ENCODE measurements at places on chromosomes 6 and 20. TPM values are rescaled to one million over a fixed set of nuclear protein-coding genes. Genes with fewer than 3 reads are reported as not detected.
A peak's percentile ranks its signal among the peaks of the same experiment; 100 is the strongest.

The SRSF12 gene
- total RNA-seq: 1.1 TPM

GRCh38 chr20:56158489-56158888 lies 90.0 kb upstream of the MC3R start:
- no peak for ATAC-seq

The PCIF1 gene
- 34.3 TPM for total RNA-seq

DNA sequence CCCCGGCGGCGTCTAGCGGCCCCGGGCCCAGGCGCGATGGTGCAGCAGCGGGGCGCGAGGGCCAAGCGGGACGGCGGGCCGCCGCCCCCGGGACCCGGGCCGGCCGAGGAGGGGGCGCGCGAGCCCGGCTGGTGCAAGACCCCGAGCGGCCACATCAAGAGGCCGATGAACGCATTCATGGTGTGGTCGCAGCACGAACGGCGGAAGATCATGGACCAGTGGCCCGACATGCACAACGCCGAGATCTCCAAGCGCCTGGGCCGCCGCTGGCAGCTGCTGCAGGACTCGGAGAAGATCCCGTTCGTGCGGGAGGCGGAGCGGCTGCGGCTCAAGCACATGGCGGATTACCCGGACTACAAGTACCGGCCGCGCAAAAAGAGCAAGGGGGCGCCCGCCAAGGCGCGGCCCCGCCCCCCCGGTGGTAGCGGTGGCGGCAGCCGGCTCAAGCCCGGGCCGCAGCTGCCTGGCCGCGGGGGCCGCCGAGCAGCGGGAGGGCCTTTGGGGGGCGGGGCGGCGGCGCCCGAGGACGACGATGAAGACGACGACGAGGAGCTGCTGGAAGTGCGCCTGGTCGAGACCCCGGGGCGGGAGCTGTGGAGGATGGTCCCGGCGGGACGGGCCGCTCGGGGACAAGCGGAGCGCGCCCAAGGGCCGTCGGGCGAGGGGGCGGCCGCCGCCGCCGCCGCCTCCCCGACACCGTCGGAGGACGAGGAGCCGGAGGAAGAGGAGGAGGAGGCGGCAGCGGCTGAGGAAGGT lies 715 bp downstream of the SOX12 start:
- ATAC-seq: peak; percentile 1

- no peak for ATAC-seq
These were observed 100.7 kb downstream of the RIN2 start for GRCh38 chr20:19858466-19859371.

DNA sequence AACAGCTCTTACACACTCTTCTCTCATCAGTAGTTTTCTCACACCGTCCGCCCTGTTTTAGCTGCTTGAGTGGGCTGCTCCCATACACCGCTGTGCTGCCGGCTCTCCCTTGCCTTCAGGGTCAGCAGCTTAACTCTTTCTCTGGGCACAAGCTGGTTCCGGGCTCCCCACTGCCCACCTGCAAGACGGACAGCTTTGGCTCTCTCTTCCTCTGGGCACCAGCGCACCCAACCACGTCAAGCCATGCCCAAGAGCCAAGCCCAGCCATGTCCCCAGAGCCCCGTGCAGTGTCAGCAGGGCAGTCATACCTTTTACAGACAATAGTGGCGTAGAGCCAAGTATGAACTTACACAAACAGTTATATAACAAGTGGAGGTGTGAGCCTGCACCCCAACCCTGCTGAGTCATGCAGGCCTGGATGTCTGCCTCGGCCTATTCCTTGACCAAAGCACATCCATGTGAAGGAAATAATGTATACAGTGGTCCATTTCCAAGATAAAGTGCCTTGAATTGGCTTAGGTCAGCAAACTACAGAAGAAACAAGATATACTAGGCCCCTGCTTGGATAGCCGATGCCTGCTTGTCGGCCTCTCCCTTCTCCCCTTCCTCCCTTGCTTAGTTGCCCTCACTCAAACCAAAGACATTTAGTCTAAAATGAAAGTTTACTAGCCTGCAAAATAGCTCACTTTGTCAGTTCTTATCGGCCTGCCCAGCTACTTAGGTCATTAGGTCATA lies 89.3 kb downstream of the JPH2 start:
- ATAC-seq: no peak

The PRSS16 gene
- total RNA-seq: 2.6 TPM

The GSTA1 gene
- total RNA-seq: not detected

GRCh38 chr6:125340991-125341390 lies 39.2 kb upstream of the HDDC2 start:
- no peak for ATAC-seq

The AGER gene
- 19.3 TPM for total RNA-seq

DNA sequence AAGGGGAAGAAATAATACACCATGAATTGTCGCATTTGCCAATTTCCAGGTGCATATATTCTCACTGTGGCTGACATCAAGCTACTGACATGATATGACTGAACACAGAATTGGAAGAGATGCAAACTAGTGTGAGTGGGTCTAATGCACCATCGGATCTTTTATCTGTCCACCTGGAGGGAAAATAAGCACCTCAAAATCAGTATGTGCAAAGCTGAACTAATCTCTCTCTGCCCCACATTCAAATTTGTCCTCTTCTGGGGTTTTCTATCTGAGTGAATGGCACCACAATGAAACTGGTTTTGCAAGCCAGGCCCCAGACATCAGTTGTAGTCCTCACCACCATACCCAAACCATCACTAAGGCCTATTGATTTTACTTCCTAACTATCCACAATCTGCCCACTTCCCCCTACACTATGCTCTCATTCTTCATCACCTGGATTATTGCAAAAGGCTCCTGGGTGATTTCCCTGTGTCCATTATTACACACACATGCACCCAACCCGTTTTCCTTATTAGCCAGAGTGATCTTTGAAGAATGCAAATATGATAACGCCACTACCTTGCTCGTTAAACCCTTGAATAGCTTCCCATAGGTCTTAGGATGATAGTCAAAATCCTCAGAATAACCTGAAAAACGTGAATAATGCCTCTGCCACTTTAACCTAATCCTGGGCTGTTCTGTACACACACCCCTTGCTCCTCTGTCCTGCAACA lies 159.0 kb upstream of the GMDS start:
- ATAC-seq: peak; percentile 42

The CRYBG1 gene
- total RNA-seq: 36.4 TPM

DNA sequence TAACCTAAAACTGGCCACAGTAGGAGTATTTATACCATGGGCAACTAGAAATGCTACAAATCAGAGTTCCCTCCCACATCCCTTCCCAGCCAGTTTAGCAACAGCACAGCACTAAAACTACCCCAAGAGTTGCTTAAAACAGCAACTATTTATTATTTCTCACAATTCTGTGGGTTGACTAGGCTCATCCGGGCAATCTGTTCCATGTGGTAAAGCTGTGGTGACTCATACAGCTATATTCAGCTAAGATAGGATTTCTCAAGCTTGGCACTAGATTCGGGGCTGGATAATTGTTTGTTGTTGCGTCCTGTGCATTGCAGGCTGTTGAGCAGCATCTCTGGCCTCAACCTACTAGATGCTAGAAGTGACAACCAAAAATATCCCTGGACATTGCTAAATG lies 8.6 kb upstream of the HECA start:
- ATAC-seq: peak; percentile 64

The PRRC2A gene
- 226 TPM for total RNA-seq

- no peak for ATAC-seq
These were observed 39.5 kb downstream of the MTFR2 start for GRCh38 chr6:136210398-136211165.

The CFB gene
- total RNA-seq: not detected

DNA sequence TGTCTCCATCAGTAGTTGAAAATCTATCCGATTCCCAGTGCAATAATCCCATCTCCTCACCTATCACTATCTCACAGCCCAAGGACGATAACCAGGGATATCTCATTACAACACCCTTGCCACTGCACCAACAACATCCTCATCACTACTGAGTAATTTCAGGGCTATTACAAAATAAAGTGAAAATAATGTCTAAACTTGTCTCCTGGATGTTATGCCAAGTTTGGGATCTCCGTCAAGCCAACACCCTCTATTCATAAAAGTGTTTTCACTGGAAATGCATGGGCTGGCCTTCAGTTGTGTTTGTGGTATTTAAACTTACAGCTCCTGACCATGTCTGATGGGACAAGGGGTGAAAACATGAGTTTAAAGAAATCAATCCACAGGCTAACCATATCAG lies 42.0 kb upstream of the STMND1 start:
- no peak for ATAC-seq

The AFG1L gene
- 5.9 TPM for total RNA-seq

The MAK gene
- 0.84 TPM for total RNA-seq

The TMX4 gene
- 20.9 TPM for total RNA-seq

- ATAC-seq: no peak
These were observed 90.0 kb downstream of the EDN3 start for GRCh38 chr20:59390437-59390836.

- ATAC-seq: no peak
These were observed at the start of gene TNNC2 for GRCh38 chr20:45827030-45827652. Gene TNNC2 (minus strand): TSS chr20:45827312. CDS start chr20:45827248, 64 bp downstream.

The CD2AP gene
- 23.2 TPM for total RNA-seq

GRCh38 chr20:32338665-32339064 lies 19.5 kb upstream of the ASXL1 start:
- no peak for ATAC-seq

The RGS17 gene
- not detected for total RNA-seq

- no peak for ATAC-seq
These were observed 25.2 kb downstream of the TBPL1 start for GRCh38 chr6:133977983-133978895.
